ENCODE measurements at places on chromosomes 7 and 10. TPM values are rescaled to one million over a fixed set of nuclear protein-coding genes. Genes with fewer than 3 reads are reported as not detected.

DNA sequence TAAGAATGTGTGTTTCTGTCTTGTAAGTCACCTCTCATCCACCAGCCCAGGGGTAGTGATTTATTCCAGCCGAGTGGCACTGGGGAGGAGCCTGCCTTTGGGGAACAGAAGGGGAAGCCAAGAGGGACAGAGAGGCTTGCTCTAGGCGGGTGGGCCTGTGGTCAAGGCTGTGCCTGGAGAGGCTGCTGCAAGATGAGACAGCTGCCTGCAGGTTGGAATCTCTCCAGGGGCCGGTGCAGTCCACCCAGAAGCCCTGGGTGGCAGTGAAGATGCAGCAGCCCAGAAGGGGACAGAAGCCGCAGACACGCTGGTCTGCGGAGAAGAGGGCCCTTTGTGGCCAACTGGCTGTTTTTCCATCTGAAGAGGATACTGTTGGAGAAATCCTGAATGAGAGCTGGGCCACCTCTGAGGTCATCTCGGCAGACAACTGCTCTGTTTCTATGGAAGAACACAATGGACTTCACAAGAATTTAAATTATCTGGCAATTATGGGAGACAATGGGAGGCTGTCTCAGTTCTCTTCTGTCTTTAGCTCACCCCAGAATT is 175.7 kb downstream of the GFRA1 start:
- DNase-seq: no peak

DNA sequence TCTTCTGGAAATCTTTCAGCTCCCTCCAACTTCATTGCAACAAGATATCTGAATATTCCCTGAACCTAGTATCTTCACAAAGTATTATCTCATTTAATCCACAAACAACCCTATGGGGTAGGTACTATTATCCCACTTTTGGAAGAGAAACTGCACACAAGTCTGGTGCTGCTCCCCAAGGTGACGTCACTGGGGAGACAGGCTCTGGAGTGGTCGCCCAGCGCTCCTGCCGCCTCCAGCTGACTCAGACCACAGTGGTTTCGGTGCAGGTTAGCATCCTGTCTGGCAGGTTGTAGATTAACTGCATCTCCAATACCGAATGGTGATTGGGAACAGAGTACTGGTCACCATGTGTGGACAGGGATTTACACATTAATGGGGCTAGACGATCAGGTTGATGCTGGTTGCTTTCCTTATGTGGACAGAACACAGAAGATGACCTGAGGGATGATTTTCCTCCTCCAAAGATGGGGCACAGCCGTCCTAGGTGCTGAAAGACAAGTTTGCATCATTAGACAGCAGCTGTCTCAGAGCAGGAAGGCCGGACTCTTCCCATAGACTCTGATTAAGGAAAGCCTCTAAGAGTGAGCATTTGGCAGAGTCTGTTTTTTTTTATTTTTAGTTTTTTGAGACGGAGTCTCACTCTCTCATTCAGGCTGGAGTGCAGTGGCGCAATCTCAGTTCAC is 128.6 kb downstream of the TRRAP start:
- DNase-seq: no peak

DNA sequence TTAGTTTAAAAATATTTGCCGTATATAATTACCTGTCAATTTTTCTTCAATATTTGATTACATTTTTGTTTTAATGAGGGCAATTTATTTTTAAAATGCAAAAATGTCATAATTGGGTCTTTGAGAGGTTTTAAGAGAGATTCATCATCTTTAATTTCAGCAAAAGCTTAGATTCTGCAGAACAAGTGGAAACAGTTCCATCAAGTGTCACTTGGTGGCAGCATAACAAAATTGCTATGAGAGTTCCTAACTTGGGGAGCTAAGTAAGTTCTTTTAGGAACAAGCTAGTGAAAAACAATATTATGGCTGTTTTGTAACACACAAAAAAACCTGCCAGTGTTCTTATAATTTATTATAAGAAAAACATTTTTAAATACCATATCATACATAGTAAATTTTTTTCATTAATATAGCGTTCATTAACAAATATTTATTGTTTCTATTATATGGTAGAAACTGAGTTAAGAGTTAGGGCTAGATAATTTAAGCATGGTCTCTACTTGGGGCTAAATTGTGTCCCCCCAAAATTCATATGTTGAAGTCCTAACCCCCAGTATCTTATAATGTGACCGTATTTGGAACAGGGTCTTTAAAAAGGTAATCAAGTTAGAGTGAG is 155.2 kb downstream of the MAGI2 start:
- DNase-seq: peak; percentile 27

GRCh38 chr7:108499566-108499965 is 26.4 kb downstream of the PNPLA8 start:
- no peak for DNase-seq

DNA sequence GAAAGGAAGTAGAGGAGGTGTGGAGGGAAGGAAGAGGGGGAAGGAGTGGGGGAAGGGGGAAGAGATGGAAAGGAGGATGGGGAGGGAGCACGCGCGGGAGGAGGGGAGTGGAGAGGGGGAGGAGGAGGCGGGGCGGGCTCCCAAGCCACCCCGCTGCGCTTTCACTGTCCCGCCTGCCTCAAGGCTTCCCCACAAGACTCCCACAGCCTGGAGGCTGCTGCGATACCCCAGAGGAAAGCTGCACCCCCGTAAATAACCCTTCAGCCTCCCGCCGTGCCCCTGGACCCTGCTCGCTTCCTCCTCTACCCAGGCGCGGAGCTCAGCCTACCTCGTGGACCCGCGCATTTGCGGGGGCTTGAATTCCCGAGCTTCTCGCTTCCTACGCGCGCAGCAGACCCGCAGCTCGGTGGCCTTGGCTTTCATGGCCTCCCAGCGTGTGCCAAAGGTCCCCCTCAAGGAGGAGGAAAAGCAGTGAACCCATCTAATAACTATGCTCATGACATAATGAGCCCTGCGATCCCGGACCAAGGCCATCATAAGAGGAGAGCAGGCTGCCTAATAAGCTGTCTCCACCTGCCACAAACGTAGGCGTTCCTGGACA is at the start of gene C10orf67:
C10orf67 (minus strand) TSS at position 557 of the 601 bp plus-strand sequence; CDS start at position 534, 23 bp downstream.
- peak; percentile 51 for DNase-seq

DNA sequence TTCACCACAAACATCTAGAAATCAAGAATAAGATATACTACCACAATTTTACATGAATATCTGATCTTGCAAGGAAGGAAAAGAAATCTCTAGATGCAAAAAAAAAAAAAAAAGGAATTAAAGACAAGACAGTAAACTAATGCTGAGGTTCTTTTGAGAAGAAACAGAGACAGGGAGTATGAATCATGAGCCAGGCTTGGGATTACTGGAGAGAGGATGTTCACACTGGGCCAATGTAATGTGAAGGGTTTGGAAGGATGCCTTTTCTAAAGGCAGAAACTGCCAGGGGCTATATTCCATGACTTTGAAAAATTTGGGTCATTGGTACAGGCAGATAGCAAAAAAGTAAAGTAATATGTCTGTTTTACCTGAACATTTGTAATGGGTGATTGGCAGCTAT is 573.0 kb upstream of the IGFBP3 start:
- DNase-seq: peak; percentile 89

- DNase-seq: no peak
These were observed 151.3 kb downstream of the CAMK1D start for GRCh38 chr10:12500381-12501303.

DNA sequence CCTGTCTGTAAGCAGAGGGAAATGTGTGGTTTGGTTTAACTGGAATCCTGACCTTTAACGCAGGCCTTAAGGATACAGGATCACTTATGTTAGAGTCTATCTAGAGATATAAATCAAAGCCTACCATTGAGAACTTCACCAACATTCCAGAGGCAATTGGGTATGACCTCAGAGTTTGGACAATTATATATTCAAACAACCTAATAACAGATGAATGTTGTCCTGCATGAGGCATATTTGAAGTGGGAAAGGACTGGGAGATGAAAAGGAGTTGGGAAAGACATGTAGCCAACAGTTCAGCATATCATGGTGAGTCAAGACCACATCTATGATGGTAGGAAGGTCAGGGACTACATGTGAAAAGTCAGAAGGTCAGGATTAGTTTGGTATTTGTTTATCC is 274.2 kb downstream of the DOCK4 start:
- peak; percentile 69 for DNase-seq

Gene CNPY1
- total RNA-seq: not detected

Gene PDIA4
- total RNA-seq: 286 TPM

Gene OPALIN
- total RNA-seq: not detected

All from RPMI7951 (cell line).